ENCODE measurements at places on chromosomes 12 and 14.
A peak's percentile ranks its signal among the peaks of the same experiment; 100 is the strongest.

DNA sequence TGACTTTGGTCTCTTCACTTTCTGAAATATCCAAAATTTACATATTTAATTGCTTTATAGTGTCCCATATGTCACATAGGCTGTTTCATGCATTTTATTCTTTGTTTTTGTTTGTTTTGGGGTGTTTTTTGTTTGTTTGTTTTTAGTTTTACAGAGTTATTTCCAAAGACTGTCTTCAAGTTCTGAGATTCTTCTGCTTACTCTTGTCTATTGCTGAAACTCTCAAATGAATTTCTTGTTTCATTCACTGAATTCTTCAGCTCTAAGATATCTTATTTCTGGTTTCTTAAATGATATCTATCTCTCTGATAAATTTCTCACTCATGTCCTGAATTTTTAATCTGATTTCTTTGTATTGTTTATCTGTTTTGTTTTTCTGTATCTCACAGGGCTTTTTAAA is 412.0 kb upstream of the ATP2B1 start:
- DNase-seq: no peak

DNA sequence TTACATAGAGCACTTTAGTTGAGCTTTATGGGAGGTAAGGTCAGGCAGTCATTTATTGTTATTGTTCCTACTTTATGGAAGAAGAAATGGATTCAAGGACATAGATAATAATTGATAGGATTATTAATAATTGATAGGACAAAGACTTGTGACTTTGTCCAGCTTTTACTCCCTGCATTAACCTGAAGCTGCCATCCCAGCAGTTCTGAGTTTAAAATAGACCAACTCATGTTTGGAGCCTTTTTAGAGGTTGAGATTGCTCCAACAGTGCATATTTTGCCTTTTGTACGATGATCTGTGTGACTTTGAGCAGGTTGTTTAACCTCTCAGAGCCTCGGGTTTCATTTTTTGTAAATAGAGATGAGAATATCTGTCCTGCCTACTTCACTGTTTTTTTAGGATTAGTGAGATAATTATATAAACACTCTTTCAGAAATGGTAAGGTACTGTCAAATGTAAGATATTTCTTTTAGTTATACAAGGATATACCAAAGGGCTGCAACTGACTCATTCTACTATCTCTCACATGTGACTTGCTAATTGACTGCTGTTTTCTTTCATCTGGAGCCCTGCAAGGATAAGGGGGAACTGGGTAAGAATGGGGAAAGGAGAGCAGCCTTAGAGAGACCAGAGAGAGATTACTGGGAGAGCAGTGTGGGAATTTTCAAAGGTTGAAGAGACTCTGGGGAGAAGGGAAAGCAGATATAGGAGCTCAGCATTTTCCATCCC is 15.3 kb downstream of the WDR20 start:
- no peak for DNase-seq

DNA sequence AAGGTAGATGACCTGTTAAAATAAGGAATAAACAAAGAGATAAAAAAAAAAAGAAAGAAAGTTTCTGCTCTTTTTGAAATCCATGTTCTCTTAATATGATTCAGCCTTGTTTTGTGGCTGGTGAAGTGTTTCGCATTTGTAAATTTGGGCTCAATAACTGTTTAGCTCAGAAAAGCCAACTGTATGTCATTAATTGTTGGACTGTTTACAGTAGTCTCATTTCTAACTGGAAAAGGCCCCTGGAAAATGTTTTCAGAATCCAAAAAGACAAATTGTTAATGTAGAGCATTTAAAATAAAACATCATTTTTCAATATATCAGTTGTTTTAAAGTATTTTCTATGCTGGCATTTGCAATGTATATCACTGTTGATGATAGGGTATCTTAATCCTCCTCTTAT is 47.4 kb upstream of the DYRK2 start:
- no peak for DNase-seq

- no peak for DNase-seq
Measured at GRCh38 chr12:111322336-111323250, 46.3 kb downstream of the PHETA1 start.

DNA sequence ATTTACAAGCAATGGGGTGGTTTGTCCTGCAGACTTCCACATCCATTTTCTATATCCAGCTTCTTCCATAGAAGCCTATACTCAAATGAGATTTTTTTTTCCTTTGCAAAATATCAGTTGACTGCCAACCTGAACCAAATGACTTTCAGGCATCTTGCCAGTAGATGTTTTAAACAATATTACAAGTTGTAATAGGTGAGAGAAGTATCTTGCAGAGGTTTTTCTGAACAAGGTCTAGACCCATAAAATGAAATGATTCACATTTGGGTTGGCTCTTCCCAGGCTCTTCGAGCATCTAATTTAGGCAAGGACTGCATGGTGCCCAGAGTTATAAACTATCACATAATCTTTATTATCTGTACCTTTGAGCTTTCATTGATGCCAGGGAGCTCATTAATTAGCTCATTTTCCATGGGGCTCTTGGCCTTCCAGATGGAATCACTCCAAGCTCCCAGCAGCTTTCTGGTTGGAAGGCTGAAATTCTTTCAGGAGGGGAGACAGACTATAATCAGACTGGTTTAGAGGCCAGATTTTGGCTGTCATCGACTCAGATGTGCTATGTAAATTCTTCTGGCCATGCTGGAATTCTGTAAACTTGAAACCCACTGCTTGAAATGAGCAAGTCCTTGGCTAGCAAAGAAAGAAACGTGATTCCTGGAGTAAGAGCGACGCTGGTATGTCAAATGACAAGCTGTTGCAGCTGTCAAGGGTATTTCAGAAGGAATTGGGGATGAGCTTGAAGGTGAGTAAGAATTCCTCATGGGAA is 32.2 kb upstream of the DICER1 start:
- DNase-seq: no peak

GRCh38 chr12:110117956-110118685 is 6.0 kb upstream of the IFT81 start:
- no peak for DNase-seq

GRCh38 chr12:4275870-4276301 is 2.3 kb downstream of the CCND2 start:
- peak; percentile 18 for DNase-seq

GRCh38 chr14:60215520-60216420 is 33.3 kb upstream of the PPM1A start:
- DNase-seq: no peak

DNA sequence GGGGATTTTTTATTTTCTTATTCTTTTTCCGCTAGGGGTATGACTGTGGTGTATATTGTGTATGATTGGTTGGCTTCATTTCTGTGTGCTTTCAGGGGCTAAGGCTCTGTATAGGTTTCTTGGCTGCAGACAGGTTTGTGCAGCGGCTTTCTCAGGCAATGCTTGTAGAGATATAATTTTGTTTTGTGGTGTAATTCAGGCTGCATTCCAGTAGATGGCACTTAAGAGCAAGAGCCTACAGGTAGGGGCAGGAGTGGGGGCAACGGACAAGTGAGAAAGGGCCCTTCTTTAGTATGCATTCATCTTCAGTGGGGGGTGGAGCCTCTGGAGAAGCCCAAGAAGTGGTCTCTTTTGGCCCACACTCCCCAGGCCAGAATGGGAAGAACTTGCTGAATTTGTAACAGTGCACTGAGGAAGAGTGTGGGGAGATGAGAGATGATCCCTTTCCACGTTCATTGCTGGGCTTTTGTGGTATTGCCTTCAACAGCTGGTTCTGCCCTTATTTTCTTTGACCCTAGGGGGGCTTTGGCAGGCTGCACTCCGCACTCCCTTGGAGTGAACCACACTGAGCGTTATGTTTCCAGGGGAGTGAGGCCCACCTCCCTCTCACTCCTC is 78.6 kb downstream of the IFNG-AS1 start:
- no peak for DNase-seq

DNA sequence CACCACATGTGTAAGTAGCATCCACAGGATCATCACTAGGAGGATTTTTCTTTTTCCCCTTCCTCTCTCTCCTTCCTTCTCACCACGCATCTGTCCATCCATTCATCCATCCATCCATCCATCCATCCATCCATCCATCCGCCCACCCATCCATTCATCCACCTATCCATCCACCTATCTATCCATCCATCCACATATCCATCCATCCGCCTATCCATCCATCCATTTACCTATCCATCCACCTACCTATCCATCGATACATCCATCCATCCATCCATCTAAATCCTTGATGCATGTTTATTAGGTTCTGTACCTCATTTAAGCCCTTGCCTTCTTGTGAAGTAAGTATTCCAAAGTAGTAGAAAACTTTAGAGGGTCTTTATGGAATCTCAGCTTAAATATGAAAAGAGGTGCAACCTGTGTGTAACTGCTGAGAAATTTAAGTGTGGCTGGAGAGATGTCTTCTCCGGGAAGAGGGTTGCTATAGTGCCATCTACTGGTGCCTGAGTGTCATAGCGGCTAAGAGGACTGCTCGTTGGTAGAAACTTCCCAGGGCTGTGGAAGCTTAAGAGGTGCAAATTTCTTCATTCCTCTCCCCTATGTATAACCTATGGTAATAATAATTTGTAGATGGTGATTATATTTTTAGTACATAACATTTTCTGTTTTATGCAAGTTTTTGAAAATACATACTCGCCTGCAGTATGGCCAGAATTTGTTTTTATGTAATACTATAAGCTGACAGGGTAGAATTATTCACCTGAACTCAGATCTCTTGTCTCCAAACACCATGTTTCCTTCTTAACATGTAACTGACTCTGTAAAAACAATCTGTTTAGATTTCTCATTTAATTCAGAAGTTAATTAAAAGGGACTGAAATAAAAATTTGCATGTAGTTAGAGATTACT is 46.0 kb downstream of the MYO1H start:
- DNase-seq: peak; percentile 43

- DNase-seq: no peak
Measured at GRCh38 chr12:54932691-54933090, 51.9 kb downstream of the TESPA1 start.

DNA sequence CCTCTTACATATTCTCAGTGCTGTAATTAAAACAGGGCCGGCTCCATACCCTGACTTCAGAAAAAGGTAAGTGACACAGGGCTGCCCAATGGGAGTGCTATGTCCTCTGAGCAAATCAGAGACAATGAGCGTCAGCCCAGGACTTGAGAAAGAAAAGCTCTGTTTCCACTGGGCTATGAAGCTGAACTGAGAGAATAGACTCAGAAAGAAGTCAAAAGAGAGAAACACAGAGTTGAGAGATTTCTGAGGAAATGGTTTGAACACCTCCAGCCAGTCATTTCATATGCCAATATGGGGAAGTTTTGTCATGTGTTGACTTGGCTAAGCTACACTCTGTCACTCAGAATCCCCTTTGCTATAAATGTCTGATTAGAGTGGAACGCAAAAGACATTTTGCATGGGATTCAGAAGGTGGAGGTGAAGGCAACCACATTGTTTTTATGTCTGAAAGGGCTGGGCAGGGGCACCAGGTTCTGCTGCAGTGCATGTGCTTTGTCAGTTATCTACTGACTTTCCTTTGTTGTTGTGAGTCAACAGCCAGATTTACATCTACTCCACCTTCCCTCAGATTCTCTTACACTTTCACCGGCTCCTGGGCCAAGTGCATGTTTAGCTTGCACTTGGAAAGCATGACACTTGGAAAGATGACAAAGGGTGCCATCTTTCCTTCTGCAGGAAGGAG is 313.3 kb downstream of the DUSP6 start:
- DNase-seq: peak; percentile 63

DNA sequence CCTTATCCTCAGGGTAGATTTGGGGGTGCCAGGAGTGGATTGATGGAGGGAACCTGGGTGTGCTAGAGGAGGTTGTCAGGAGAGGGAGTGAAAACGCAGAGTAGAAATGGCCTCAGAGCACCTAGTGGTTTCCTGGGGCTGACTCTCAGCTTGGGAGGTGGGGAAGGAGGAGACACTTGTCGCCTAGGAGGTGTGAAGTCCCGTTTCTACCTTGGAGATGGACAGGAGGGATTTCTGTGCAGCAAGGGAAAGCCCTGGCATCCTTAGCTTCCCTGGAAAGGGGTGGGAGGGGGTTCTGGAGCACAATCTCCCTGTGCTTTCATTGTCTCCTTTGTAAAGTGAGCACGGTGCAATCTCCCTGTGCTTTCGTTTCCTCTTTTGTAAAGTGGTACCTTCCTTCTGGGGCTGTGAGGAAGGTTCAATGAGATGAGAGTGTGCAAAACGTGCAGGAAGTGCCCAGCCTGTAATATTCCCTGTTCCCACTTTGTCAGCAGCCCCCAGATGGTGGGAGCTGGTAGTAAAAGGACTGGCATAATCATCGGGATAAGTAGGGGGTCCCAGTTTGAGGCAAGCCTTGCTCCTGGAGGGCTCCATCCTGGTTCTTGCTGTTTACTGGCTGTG is 1.6 kb downstream of the OAS3 start:
- DNase-seq: no peak

GRCh38 chr14:68939893-68940613 is 39.0 kb downstream of the ACTN1 start:
- DNase-seq: no peak

GRCh38 chr12:92930421-92930820 is 1.3 kb upstream of the EEA1 start:
- no peak for DNase-seq

DNA sequence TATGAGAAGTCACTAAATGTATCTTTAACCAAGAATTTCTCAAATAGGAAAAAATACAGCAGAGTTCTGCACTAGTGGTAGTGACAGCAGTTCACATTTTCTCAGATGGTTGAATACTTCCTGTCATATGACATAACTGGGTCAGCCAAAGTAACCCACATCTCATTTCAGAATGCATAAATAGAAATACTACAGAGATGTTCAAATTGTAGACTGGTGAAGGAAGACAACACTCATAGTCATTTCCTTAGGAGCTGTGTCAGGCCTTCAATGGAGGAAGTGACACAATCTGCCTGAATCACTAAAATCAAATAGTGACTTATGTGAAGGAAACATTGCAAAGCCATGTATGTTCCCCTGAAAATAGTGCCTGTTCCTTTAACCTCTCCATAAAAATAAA is 32.4 kb downstream of the FERMT2 start:
- DNase-seq: peak; percentile 5

DNA sequence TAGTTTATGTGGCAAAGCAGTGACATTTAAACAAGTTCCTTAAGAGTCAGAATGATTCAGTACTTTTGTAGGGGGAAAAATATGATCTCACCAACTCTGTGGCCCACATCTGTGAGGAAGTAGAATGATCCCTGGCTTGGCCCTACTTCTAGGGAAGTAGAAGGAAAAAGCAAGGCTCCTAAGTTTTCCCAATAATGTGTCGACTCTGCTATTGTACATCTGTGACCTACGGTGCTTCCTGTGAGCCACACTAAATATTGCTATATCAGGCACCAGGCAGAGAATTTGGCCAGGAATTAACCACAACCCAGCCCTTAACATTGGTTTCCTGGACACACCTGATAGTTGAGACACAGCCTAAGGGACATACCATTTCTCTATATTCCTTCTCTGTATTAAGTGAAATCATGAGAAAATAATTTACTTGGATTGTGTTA is 9.3 kb upstream of the NID2 start:
- DNase-seq: no peak

DNA sequence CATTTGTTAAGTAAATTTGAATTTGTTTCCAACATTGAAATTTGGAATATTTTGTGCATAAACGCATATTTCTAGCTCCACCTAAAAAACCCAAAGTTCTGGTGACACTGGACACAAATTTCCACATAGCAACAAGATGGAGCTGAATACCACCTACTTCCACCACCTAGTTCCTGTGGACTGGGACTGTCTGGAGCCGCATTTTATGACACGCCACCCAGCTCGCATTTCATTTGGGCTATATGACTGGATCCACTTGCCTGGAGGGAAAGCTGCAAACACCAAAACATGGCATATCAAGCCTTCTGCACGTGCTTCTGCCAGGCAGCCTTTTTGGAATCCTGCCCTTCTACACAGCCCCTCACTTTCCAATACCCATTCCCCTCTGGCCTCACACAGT is 173.4 kb downstream of the KIF21A start:
- no peak for DNase-seq

Measured in activated CD4-positive, alpha-beta T cell treated with anti-CD3 and anti-CD28 coated beads for 48 hours (primary cell).